Progenitor cell of endocrine pancreas (in vitro differentiated cells): ENCODE measurements at places on chromosomes 3 and 15. TPM values are rescaled to one million over a fixed set of nuclear protein-coding genes. Genes with fewer than 3 reads are reported as not detected.

- DNase-seq: no peak
- H3K27me3 ChIP-seq: peaks cover 39% of the 10 kb centered on the region
- peaks cover 2% of the 10 kb centered on the region for H3K4me1 ChIP-seq
- peaks cover 3% of the 10 kb centered on the region for H3K36me3 ChIP-seq
- no peak overlapping the region for H3K27ac ChIP-seq
These were observed 665 bp downstream of the FRMD4B start for GRCh38 chr3:69385123-69385722.

SKOR1 gene
- 0.60 and 0.75 TPM in 2 replicates for total RNA-seq

DNA sequence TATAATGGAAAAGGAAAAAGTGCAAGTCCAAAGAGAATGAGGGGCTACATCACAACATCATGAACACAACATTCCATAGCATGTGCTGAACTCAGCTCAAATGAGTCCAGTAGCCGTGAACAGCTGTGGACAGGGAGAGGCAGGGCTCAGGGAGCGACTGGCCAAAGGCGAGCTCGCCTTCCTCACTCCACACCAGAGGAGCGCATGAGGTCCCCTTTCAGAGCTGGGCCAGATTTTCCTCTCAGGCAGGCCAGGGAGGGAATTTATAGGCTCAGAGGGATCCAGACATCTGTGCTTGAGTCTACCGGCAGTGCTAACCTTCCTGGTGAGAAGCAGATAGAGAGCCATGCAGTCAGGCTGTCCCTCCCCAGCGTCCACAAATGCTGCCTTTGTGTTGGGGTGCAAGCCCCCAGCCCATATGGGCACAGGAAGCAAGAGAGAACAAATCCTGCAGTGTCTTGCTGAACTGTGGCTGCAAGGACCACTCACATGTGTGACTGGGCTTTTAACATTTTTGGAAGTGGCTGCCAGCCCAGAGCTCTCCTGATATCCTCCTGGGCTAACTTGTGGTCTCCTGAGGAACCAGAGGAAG is 32.5 kb downstream of the ARHGEF3 start:
- H3K4me3 ChIP-seq: no peak overlapping the region
- peaks cover 27% of the 10 kb centered on the region for H3K4me1 ChIP-seq
- no peak for DNase-seq

POC1A gene
- total RNA-seq: 14.4 and 14.5 TPM in 2 replicates

ZCWPW2 gene
- total RNA-seq: 0.81 TPM in 1 of 2 replicates, not detected in the other

- peaks cover 13% of the 10 kb centered on the region for H3K27me3 ChIP-seq
- no peak overlapping the region for H3K27ac ChIP-seq
- no peaks in the 10 kb centered on the region for H3K36me3 ChIP-seq
- DNase-seq: no peak
These were observed 17.0 kb upstream of the PCSK6 start for GRCh38 chr15:101506491-101506890.

DNA sequence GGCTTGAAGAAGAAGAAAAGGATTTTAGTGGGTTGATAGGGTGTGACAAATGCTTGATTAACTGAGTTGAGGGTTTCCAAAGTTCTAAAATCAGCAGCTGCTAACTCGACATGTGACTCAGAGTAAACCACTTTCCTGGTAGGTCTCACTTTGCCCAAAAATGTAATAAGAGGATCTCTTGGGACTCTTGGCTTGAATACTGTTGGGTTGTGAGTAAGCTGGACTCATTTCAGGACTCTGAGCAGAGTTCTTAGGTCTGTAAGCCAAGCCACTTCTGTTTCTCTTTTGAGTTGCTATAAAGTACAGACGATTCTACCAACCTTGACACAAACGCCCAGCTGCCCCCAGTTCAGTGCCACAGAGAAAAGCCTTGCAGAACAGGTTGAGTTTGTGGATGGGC is 241.1 kb downstream of the ZNF621 start:
- H3K27ac ChIP-seq: no peak overlapping the region
- H3K4me3 ChIP-seq: no peak overlapping the region
- peaks cover 6% of the 10 kb centered on the region for H3K27me3 ChIP-seq
- peaks cover 7% of the 10 kb centered on the region for H3K4me1 ChIP-seq
- DNase-seq: no peak

C2CD4A gene
- 0.17 and 0.20 TPM in 2 replicates for total RNA-seq

ZNF80 gene
- total RNA-seq: not detected in 2 replicates

DNA sequence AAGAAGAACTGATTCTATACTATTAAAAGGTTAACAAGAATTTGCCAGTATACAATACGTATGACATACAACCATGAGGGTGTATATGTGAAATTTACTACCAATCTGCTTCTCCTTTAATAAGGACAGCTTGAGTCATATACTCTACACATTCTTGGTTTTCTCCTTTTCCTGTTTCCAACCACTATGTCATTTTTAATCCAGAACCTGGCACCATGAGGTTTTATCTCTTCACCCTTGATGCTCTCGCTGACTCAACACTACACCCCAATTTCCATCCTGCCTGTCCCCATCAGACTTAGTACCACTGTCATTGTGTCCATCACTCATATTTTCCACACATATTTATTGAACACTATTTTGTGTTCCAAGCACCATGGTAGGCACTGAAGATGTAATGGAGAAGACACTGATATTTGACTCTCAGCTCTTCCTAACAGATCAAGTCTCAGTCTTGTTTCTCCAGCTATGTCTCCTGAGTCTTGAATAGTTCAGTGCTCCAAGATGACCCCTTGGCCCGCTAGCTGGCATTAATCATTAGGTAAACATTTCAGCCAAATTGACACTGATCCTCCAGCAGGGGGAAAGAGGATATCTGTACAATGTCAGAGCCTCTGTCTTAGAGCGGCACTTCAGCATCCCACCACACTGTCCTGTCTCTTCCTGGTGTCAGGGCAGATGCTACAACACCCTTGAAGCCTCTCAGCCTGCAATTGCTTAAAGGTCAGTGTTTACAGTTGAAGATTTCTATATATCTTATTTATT is 11.2 kb upstream of the COL8A1 start:
- H3K27ac ChIP-seq: no peak overlapping the region
- peaks cover 3% of the 10 kb centered on the region for H3K27me3 ChIP-seq
- H3K4me1 ChIP-seq: no peaks in the 10 kb centered on the region

CP gene
- 0.93 and 1.0 TPM in 2 replicates for total RNA-seq

DNA sequence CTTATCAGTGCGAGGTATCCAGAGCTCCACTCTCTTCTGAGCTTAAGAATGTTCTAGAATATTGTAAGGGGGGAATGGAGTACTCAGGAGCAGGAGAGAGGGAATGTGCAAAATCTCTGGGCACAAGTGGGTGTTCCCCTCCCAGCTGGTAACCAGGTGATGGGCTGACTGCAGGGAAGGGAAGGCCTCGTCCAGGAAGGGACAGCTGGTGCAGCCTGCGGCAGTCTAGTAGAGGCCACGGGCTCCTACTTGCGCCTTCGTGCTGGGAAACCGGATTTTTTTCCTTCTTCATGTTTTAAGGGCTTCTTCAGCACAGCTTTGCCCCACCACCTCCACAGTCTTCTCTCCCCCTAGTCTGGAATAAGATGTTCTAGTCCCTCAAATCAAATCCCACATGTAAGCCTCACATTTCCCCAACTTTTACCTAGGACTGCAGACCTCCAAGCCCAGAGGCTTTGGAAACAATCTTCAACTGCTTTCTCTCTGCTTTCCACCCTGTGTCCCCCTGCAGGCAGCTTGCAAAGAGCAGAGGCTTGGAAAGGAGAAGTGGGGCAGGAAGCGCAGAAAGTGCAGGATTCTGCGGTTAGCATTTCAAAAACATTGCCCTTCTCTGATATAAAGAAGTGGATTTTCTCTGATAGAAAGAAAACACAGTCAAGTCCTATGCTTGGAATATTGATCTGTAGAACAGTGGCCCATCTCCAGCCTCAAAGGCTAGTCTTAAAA is 11.9 kb upstream of the CGNL1 start:
- H3K36me3 ChIP-seq: no peaks in the 10 kb centered on the region
- no peaks in the 10 kb centered on the region for H3K27me3 ChIP-seq
- DNase-seq: no peak
- no peak overlapping the region for H3K4me3 ChIP-seq

PLA2G4D gene
- not detected in 2 replicates for total RNA-seq

DNA sequence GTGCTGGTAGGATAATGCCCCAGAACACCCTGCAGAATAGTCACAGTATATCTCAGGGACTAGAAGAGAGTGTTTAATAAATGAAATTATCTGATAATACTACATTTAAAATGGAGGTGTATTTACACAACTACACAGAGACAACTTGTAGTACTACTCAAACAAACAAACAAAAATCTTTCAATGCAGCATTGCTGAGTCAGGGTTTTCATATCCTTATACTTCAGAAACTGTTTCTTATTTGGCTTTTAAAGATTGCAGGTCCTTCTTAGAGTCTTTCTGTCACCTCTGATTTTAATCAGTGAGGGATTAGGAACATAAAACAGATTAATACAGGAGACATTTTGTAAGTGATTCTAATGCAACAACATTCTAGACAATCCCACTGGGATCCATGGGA is 57.4 kb downstream of the EPHA3 start:
- H3K27ac ChIP-seq: no peak overlapping the region
- no peak for DNase-seq
- H3K36me3 ChIP-seq: no peaks in the 10 kb centered on the region
- H3K4me3 ChIP-seq: no peak overlapping the region
- no peaks in the 10 kb centered on the region for H3K4me1 ChIP-seq
- H3K27me3 ChIP-seq: no peaks in the 10 kb centered on the region

GRCh38 chr15:68410466-68411342 is 21.3 kb downstream of the ITGA11 start:
- H3K4me1 ChIP-seq: no peaks in the 10 kb centered on the region
- no peak overlapping the region for H3K27ac ChIP-seq
- H3K4me3 ChIP-seq: no peak overlapping the region
- H3K36me3 ChIP-seq: no peaks in the 10 kb centered on the region

PRRT3 gene
- 10.4 and 11.4 TPM in 2 replicates for total RNA-seq

DNA sequence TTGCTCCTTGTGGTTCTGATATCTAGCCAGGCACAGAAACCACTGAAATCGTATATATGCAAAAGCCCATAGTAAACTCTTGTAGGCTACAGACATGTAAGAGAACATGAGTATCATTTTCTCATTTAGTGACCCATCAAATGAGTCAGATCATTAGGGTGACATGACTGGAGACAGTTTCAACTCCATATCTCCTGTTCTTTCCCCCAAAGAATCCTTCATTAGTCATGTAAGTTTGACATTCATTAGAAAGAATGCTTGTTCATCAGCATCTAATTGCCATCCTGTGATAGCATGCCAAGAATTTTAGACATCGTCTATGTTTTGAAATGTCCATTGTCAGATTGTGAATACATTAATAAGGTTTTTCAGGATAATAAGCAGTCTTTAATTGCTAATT is 264.9 kb upstream of the TPM1 start:
- no peak overlapping the region for H3K4me3 ChIP-seq
- no peak overlapping the region for H3K27ac ChIP-seq
- no peak for DNase-seq
- H3K4me1 ChIP-seq: peaks cover 6% of the 10 kb centered on the region
- H3K27me3 ChIP-seq: no peaks in the 10 kb centered on the region

- DNase-seq: no peak
- no peak overlapping the region for H3K27ac ChIP-seq
- no peak overlapping the region for H3K4me3 ChIP-seq
These were observed 213.4 kb upstream of the SLC2A2 start for GRCh38 chr3:171239757-171240503.

DNA sequence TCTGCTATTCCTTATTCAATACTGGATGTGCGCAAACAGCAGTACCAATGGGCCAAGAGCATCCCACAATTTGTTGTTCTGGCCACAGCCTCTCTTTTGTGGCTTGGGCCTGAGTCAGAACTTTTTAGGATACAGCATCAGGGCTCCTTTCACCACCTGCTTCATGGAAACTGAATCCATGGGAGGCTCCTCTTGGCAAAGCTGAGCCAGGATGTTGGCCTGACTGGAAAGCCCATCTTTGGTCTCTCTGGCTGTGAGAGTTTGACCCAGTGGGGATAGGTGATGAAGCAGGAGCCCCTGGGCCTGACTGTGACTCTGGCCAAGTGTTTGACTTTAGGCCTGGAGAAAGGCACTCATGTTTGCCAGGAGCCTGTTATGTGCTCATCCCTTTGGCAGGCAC is 27.6 kb downstream of the IL16 start:
- no peaks in the 10 kb centered on the region for H3K4me1 ChIP-seq
- H3K27ac ChIP-seq: no peak overlapping the region
- no peak overlapping the region for H3K4me3 ChIP-seq
- H3K27me3 ChIP-seq: peaks cover 19% of the 10 kb centered on the region
- DNase-seq: no peak

DNA sequence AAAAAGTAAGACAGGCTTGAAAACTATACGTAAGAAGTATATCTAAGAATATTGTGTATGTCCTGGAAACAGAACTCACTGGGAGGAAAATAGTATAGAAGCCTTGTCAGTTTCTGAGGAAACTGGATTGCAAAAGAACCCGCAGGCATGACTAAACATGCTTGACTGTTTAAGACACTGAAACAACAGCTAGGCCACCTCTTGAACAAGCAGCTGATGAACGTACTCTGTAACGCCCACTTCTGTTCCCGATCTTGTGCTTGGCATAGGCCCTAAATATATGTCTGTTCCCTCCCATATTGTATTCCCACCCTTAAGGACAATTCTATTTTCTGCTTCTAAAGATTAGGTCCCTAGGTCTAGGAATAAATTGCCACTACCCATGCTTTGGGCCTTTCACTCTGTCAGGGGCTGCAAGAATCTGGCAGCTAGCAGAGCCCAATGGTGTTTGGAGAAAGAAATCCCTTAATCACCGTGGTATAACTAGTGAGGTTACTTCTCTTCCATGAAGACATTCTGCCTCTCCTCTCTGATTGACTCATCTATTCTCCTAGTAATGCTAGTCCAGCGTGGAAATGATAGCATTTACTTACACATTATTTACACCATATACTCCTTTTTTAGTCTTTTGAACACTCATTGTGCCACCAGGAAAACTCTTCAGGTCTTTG is 46.2 kb downstream of the CD200 start:
- H3K4me1 ChIP-seq: no peaks in the 10 kb centered on the region
- no peak for DNase-seq
- no peaks in the 10 kb centered on the region for H3K36me3 ChIP-seq
- H3K4me3 ChIP-seq: no peak overlapping the region
- H3K27me3 ChIP-seq: no peaks in the 10 kb centered on the region

GLT8D1 gene
- total RNA-seq: 76.4 and 79.8 TPM in 2 replicates

DNA sequence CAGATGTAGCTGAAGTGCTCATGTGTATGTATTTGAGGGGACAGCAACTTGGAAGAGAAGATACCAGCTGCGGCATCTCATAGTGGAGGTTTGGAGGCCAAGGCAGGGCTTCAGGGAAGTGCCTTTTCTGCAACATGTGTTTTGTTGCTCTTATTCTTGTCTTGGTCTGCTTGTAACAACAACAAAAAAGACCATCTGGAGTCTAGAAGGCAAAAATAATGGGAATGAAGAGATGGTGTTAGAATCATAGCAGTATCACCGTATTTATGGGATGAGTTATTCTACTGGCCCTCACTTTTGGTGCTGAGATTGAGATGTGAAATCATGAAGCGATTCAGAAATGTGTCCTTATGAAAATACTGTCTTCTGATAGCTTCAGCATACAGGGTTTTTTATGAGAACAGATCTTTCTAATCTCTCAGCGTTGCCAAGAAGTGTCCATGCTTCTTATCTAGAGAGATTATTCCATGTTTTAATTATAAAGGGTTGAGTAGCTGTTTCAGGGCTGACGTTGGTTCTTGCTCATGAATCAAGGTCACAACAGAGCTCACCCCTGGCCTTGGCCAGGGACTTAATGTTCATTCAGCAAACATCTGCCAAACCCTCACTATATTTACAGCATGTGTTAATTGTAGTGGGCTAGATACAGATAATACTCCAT is 58.0 kb downstream of the ITPR1 start:
- no peaks in the 10 kb centered on the region for H3K36me3 ChIP-seq
- H3K4me3 ChIP-seq: no peak overlapping the region
- peaks cover 43% of the 10 kb centered on the region for H3K4me1 ChIP-seq
- DNase-seq: no peak
- H3K27me3 ChIP-seq: no peaks in the 10 kb centered on the region

PAQR5 gene
- total RNA-seq: 12.6 and 14.6 TPM in 2 replicates

- peaks cover 4% of the 10 kb centered on the region for H3K36me3 ChIP-seq
- DNase-seq: no peak
- peaks cover 23% of the 10 kb centered on the region for H3K4me1 ChIP-seq
- peak overlapping the region; percentile 14 for H3K27ac ChIP-seq
These were observed 8.0 kb downstream of the GCSAM start for GRCh38 chr3:112124907-112125607.

TMED3 gene
- total RNA-seq: 49.3 and 53.8 TPM in 2 replicates
